ENCODE measurements at places on chromosomes 2 and 18.

- DNase-seq: no peak
These were observed 51.4 kb upstream of the RIOK3 start for GRCh38 chr18:23401400-23402347.

DNA sequence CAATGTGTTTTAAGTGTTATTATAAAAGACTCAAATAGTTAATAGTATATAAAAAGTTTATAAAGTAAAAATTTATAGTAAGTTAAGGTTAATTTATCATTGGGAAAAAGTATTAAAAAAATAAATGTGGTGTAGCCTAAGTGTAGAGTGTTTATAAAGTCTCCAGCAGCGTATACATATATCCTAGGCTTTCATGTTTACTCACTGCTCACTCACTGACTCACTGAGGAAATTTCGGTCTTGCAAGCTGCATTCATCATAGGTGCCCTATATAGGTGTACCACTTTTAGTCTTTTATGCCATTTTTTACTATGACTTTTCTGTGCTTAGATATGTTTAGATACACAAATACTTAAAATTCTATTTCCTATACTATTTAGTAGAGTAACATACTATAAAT lies 866.0 kb downstream of the CBLN2 start:
- DNase-seq: no peak

DNA sequence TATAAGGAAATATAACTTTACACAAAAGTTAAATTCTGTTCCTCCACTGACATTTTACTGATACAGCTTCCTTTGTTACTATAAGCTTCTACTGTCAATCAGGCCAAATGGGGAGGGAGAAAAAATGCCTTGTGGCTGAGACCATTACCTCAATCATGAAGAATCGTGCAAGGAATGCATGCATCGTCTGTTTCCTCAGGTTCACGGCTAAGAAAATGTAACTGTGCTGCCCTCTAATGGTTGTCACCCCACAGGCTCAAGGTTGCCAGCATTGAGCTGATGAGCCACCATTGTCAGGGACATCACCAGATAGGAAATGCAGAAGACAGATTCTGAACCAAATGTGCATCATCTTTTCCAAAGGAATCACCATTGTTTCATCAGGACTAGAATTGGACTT lies 426.9 kb downstream of the CDH2 start:
- no peak for DNase-seq

- DNase-seq: no peak
These were observed 6.3 kb downstream of the MTERF4 start for GRCh38 chr2:241095594-241096290.

DNA sequence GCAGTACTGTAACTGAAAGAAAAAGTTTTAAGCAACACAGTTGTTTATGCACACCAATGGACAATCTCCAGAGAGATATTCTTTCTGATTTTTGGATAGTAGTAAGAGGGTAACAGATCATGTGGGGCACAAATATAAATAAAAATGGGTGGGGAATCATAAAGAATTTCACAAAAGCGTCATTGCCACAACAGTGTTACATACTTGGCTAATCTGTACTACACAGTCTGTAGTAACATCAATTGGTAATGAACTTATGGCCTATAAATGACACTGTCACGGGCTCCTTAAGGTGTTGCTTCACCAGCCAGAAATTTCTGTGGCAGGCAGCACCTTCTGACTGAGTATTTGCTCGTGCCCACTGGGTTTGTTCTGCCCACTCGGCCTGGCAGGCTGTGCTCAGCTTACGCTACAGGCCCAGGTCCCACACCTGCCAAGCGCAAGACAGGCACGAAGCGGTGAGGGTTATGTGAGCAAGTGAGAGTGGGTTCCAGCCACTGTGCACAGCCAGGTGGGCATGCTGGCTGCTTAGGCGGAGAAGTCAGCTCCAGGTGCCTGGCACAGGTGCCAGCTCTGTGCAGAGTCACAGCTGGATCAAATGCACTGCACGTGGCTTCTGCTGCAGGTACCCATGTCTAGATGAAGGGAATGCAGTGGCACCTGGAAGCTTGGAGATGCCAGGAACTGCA lies 532.5 kb upstream of the SLC39A10 start:
- no peak for DNase-seq

DNA sequence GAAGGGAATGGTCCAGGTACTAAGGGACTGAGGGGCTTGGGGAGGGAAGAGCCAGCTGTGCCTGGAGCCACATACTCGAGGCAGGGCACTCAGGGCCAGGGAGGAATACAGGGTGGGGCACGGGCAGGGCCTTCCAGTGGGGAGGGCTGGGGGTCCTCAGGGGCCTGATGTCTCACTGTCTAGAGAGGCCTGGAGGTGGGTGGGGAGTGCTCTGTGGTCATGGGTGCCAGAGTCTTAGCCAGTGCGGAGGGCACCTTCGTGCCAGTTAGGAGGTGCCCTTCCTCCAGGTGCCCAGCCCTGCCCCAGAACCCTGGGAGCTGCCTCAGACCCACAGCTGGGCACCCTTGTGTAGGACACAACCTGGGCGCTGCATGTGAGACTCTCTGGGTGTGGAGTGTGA lies 81.2 kb downstream of the SMAD7 start:
- no peak for DNase-seq

DNA sequence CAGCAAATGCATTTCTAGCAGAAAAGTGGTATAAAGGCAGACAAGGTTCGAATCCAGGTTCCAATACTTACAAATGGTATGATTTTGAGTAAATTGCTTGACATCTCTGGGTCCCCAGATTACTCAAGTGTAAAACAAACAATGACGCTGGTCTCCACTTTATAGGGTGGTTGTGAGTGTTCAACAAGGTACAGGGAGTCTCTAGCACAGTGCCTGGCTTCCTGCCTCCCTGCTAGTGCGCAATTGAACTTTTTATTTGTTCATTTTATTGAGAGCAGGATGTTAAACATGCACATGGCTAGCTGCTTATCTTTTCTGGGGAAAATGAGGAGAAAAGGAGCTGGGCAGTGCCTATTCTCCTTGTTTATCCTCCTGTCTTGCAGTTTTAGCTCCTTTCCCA lies 74.9 kb upstream of the MYL1 start:
- no peak for DNase-seq

DNA sequence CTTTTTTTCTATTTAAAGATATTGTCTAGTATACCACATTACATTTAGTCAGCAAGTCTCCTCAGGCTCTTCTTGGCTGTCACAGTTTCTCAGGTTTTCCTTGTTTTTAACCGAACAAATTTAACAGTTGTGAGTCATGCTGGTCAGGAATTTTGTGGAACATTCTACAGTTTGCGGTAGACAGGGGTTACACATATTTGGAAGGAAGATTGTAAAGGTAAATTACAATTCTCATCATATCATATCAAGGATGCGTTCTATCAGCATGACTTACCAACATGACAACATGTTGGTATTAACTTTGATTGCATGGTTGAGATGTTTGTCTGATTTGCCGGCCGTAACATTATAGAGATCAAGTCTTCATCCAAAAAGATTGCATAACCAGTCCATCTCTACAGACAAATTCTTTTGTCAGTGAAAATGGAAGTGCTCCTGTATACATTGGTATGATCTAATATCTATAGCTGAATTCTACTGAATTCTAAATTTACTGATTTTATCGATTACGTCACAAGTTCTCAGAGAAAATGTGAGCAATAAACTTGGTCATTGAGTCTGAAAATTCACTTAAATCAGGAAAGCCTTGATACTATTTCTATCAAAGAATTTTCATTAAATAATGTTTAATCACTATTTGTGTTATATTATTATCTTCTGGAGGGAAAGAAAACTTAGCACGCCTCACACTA lies 664.4 kb upstream of the SLC8A1 start:
- DNase-seq: no peak

- DNase-seq: no peak
These were observed 308.7 kb downstream of the AGAP1 start for GRCh38 chr2:235802542-235802941.

GRCh38 chr18:37460604-37461003 lies 105.0 kb downstream of the CELF4 start:
- no peak for DNase-seq

GRCh38 chr2:64924170-64924934 lies 64.8 kb upstream of the SLC1A4 start:
- no peak for DNase-seq

- no peak for DNase-seq
These were observed 36.0 kb downstream of the SLC66A2 start for GRCh38 chr18:79915161-79916127.

DNA sequence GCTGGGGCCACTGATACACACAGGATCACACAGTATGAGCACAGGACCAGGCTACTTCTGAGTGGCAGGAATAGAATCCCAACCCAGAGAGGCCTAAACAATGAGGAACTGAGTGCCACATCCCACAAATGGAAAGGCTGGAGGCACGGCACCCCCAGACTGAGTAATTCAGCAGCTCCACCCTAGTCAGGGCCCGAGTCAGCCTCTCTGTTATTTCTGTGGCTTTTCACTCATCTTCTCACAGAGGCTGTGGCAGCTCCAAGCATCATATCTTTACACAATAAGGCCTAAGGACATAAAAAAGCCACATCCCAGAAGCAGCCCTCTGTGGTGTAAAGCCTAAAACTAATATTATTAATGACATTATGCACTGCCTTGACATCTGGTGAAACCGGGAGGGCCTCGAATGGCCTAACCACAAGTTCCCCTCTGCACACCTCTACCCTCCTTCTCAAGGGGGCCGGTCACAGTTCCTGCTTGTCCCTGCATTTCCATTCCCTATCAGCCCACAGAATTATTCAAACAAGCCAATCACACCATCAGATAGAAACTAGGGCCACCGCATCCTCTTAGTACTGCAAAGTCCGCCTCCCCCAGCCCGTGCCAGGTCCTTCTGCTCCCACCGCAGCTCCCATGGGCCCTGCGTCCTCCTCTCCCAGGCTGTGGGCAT lies 12.5 kb upstream of the MAL start:
- DNase-seq: no peak

GRCh38 chr18:56196495-56197225 lies 441.7 kb downstream of the TXNL1 start:
- DNase-seq: no peak

- DNase-seq: no peak
These were observed 11.3 kb downstream of the RMP24 start for GRCh38 chr18:35983818-35984217.

- no peak for DNase-seq
These were observed 9.4 kb downstream of the ABCG8 start for GRCh38 chr2:43848214-43848613.

DNA sequence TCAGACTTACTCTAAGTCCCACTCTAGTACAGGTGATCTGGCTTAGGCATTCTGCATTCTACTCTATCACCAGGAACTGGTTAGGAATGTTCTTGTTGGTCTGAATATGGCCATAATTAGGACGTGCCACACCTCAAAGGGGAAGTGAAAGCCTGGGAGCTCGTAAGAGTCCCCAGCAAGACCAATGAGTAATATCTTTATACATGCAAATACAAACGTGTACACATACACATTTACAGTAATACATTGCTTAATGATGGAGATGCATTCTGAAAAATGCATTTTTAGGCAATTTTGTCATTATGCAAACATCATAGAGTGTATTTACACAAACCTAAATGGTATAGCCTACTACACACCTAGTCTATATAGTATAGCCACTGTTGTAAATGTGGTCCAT lies 19.5 kb upstream of the ERCC3 start:
- DNase-seq: no peak

DNA sequence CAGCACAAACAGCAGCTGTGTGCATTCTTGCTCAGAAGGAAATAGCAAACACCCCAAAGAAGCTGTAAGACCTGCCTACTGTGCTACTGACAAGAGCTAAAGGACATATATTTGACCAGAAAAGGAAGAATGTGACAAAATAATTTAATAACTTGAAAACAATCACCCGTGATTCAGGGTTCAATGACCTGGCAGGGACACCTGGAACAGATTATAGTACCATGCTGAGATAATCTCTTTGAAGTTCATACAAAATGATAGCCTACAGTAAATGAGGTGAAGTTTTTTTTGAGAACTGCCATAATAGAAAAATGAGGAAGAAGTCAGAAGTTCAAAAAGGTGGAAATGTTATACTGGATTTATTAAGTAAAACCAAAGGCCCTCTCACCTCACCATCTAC lies 324.8 kb upstream of the GULP1 start:
- DNase-seq: no peak

- DNase-seq: no peak
These were observed 61.0 kb downstream of the MBD2 start for GRCh38 chr18:54163453-54163852.

GRCh38 chr18:49847524-49847923 lies 34.2 kb upstream of the ACAA2 start:
- no peak for DNase-seq

GRCh38 chr2:119544075-119544938 lies at the start of gene CFAP221:
CFAP221 (plus strand) TSS chr2:119544449; CDS start chr2:119546132, 1,683 bp downstream.
- DNase-seq: peak; percentile 11

DNA sequence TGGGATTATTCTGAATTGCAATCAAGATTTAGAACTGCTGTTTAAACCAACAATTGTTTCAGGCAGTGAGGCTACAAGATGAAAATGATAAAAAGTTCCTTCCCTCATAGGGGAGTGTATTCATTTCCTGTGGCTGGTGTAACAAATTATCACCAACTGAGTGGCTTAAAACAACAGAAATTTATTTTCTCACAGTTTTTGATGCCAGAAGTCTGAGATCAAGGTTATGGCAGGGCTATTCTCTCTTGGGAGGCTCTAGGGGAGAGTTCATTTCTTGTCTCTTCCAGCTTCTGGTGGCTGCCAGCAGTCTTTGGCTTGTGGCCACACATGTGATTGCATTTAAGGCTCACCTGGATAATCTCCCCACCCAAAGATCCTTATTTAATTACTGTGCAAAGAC lies 290.5 kb upstream of the ZSWIM2 start:
- no peak for DNase-seq

DNA sequence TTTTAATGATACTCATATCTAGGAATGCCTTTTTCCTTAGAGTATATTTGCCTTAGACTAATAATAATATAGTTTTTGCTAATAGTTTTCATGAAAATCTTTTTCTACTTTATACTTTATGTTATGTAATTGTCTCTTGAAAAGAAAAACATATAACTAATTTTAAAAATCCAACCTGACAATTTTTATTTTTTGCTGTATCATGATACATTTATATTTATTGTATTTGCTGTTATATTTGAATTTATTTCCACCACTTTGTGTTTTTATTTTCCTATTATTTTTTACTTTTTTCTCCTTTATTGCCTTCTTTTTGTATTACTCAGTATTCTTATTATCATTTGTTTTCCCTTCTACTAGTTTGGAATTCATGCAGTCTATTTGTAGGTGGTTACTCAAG lies 85.4 kb downstream of the MBD5 start:
- no peak for DNase-seq

- no peak for DNase-seq
These were observed 290.8 kb upstream of the MYT1L start for GRCh38 chr2:2621855-2622254.

GRCh38 chr2:233063976-233064411 lies 3.9 kb downstream of the INPP5D start:
- DNase-seq: no peak

- DNase-seq: no peak
These were observed 239.6 kb downstream of the BABAM2 start for GRCh38 chr2:28129955-28130695.

GRCh38 chr2:75317316-75317715 lies 118.0 kb upstream of the TACR1 start:
- no peak for DNase-seq

GRCh38 chr2:162196638-162197037 lies 44.6 kb upstream of the GCG start:
- DNase-seq: no peak

GRCh38 chr2:110994250-110994961 lies 126.3 kb upstream of the BCL2L11 start:
- no peak for DNase-seq
